ENCODE measurements at places on chromosomes 4 and X.

GRCh38 chr4:108774809-108775530 is 12.1 kb upstream of the ETNPPL start:
- DNase-seq, result no peak

DNA sequence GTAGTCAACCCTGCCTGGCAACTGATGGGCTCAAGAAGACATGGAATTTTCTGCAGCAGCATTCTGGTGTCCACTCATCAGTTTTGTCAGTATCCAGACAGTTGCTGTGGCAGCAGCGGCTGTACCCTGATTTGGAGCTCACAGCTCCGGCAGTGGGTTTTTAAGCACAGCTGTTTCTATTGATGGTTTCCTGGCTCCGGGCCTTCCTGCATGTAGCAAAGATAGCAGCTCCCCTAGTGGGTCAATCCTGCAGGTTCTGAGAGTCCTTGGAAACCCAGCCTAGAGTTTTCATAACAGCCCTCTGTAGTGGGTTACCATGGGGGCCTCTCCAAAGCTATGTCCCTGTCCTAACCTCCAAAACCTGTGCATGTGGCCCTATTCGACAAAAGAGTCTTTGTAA is 84.0 kb upstream of the ATP6AP2 start:
- no peak for DNase-seq

- no peak for DNase-seq
These were observed 12.3 kb upstream of the NDP start for GRCh38 chrX:43985511-43985910.

DNA sequence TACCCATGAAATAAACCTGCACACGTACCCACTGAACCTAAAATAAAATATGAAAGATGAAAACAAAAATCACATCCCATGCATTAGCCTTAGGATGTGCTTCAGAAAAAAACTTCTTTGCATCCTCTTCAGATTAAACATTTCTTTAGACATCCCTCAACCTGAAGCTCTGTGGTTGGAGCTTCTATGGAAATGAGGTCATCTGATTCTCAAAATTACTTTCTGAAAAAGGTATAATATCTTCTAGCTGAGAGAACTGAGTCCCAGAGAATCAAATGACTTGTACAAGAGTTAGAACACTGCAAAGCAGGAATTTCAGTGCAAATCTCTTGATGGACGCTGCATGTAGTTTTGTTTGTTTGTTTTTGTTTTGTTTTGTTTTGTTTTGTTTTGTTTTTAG is 19.1 kb upstream of the ANTXR2 start:
- DNase-seq, result no peak

GRCh38 chr4:83232082-83232481 is 52.5 kb downstream of the COQ2 start:
- DNase-seq, result no peak

GRCh38 chr4:184215709-184216328 is 1.9 kb downstream of the ENPP6 start:
- DNase-seq, result no peak

DNA sequence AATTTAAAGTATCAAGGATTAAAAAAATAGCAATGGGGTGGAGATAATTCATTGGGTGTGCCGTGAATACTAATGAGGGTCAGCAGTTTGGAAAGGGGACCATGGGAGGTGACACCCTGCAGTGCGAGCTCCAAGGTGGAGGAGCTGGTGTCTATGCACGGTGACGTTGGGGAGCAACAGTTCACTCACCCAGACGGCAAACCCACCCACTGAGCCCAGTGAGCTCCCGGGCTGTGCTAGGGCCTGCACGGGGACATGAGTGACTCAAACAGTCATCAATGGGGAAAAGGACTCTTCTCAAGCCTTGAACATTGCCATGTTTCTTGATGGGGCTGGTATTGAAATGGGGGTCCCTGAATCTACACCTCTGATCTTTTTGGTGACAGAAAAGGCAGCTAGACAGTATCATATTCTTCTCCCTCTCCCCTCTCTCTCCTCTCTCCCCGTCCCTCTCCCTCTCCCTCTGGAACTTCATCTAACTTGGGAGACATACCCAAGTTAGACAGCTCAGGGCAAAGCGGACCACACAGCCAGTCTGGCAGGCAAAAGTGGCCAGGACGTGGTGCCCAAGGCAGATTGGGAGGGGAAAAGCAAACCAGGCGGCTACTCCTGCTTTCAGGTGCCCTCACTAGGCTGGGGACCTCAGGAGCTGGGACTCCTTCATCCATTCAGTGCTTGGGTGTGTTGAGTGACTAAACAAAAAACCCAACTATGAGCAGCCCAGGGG is 26.3 kb upstream of the PPP2R2C start:
- DNase-seq, result no peak

- no peak for DNase-seq
These were observed 18.1 kb upstream of the ZXDB start for GRCh38 chrX:57573754-57574153.

GRCh38 chrX:1041091-1041490 is 171.4 kb downstream of the CRLF2 start:
- no peak for DNase-seq

GRCh38 chr4:55729351-55730279 is 90.0 kb upstream of the EXOC1L start:
- DNase-seq, result no peak

DNA sequence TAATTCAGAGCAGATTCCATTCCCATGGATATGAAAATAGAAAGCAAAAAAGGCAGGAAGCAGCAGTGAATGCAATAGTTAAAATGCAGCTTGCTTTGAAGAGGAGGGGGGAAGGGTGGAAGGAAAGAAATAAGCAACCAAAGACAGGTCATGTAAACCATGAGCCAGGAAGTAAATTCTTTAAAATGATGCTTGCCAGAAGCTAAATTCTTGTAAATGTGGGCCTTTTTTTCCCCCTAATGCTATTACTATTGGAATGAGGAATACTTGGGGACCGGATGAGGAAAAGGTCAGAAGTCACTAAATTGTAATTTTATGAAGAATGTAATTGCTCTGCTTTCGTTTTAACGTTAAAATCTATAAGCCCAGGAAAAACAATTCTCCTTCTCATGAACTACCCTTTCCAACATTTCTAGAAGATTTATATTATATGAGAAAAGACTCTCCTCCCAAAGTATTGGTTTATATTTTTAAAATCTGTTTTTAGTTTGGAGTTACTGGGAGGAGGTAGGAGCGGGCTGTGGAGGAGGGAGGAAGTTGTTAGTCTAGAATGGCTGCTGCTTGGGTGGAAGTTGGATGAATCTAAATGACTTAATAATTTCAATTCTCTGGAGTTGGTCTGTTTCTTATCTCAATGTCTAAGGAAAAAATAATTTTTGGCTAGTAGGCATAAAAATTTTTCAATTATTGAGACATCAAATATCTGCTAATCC is 77.6 kb upstream of the PCDH18 start:
- DNase-seq, result no peak

DNA sequence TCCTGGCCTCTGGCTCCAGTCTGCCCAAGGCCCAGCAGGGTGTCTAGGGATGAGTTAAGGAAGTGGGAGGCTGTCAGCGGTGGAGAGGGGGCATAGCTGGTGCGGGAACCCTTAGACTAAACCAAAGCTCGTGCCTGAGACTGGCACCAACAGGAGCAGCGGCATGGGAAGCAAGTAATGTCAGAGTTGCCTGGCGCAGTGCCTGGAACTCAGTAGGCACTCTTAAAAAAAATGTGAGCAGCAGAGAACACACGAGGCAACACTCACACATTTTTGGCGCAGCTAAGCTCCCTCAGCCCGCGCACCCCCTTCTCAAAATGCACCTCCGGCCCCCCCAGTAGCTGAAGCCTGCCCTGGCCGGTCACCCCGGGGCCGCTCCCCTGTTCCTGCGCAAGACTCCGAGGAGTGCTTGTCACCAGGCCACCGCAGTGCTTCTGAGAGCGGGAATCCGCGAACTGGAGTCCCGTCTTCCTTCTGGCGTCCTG is 583 bp downstream of the GABRE start:
- no peak for DNase-seq

DNA sequence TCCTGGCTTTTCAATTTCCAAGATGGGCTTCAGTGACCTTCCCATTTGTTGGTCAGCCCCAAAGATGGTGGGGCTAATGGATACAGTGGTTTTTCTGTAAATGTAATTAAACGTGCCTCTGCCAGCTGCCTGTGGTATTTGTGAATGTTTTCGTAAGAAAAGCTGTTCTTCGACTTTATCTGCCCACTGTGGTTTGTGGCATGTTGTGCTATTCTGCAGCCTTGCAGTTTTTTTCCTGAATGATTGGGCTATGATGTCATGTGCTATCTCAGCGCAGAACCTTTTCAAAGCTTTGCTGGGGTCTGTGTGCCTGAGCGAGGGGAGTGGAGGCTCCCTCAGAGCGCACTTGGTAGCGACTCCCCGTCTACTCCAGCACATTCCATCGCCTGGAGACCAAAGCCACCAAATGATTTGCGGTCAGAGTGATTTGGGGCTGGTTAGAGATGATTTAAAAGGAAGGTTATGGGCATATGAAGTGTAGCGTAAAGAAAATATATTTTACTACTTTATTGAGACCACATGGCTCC is 137.5 kb downstream of the PALLD start:
- DNase-seq, result no peak

GRCh38 chr4:150543042-150543441 is 38.9 kb upstream of the MAB21L2 start:
- no peak for DNase-seq

DNA sequence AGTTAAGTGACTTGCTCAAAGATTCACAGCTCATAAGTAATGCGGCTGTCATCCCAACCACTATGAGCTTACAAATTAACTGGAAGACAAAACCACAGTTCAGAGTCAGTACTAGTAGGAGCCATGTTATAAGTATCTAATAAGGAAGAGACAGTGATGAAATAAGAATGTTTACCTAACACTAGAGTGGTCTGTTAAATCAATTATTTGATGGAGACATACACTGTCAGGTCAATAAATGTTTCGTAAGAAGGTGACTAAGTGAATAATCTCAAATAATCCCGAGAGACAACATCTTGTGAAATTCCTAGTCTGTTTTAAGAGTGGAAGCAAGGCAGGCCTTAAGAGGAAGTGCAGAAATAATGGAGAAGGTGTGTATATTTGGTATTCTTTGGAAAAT is 25.8 kb upstream of the AMELX start:
- DNase-seq, result no peak

DNA sequence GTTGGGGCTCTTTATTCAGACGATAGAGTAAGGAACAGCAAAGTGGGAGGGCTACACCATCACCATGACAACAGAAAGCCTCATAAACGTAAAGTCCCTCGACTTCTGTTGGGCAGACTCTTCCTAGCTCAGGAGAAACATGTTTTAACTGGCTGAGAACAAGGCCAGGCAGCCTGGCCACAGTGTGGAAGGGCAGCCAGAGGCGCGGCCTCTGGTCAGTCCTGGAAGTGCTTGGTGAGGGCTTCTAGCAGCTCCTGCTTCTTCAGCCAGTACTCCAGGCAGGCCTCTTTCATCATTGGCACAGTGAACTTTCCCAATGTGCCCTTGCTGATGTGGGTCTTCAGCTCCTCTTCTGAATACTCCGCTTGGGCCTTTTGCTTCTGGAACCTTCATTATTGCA is 690.9 kb downstream of the PCDH19 start:
- no peak for DNase-seq

- DNase-seq, result no peak
These were observed 65.9 kb downstream of the IQCM start for GRCh38 chr4:149749784-149750183.

- DNase-seq, result no peak
These were observed 204.5 kb downstream of the ZNF674 start for GRCh38 chrX:46340696-46341095.

DNA sequence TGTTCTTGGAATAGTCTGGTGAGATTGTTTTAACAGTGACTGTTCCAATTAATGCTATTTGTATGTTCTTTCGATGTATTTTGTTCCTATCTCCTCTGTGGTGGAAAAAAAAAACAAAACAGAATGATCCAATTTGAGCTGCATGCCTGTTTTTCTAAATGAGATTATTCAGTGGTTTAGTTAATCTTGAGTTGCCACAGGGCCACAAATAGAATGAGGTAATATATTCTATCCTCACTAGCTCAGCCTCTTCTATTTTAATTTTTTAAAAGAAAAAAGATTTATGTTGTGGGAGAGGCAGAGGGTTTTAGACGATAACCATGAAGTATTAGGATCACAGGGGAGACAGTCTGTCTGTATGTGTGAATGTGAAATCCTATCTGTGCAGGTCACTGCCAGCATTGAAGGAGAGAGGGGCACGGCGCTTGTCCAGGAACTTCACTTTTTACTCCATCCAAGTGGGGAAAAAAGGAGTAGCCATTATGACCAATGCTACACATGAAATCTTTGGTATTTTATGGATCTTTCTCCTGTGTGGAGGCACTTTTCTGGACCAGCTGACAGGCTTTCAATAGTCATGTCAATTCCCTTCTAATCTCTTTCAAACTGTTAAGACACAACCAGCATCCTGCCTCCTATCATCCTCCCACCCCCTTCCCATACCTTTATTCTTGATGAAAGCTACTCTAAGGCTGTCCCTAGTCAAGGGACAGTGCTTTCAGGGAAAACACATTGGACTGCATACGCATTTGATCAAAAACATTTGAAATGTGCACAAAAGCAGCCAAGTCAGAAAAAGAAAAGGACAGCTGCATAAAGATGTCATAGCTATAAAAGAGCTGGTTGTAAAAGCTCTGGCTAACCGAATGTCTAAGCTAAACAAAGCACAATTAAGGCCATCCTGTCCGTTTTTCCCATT is 1063.8 kb upstream of the INTU start:
- no peak for DNase-seq

- DNase-seq, result no peak
These were observed at the start of gene PAGE4 for GRCh38 chrX:49829016-49829415. PAGE4 (plus strand) TSS chrX:49829303; CDS start chrX:49830429, 1,126 bp downstream.

DNA sequence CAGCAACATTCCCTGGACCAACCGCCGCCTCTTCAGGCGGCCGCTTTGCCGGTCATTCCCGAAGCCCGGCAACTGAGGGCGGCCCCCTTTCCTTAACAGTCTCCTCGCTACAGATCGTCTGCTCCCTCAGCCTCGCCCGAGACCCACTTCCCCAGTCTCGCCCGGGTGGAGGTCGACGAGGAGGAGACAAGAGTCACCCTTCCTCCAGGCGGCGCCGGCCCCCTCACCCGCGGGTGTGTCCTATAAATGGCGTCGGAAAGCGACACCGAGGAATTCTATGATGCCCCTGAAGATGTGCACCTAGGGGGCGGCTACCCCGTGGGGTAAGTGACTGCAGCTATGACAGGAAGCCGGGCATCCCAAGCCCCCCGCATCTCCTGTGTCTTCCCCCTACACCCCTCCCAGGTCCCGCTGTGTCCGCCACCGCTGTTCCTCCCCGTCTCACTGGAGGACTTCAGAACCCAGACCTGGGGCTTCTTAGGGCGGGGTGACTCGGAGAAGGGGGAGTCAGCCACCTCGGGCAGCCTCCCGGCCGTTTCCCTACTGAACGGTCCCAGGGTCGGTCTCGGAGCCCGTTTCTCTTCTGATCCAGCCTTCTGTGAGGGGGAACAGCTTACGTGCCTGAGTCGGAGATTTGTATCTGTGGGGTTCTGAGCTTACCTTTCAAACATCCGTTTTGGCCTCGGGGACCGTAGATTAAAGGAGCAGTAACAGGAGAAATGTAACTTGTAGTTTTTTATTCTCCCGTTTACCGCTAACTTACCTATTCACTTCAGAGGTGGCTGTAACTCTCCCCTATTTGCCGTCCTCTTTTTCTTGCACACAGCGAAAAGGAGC is 570 bp downstream of the WDR44 start:
- DNase-seq, result peak; percentile 73

All from NCI-H2081 (cell line).